Fibroblast of skin of scalp (primary cell): ENCODE measurements at places on chromosomes 13 and 19.

- no peak for DNase-seq
These were observed 61.3 kb downstream of the SLC7A9 start for GRCh38 chr19:32808236-32808635.

DNA sequence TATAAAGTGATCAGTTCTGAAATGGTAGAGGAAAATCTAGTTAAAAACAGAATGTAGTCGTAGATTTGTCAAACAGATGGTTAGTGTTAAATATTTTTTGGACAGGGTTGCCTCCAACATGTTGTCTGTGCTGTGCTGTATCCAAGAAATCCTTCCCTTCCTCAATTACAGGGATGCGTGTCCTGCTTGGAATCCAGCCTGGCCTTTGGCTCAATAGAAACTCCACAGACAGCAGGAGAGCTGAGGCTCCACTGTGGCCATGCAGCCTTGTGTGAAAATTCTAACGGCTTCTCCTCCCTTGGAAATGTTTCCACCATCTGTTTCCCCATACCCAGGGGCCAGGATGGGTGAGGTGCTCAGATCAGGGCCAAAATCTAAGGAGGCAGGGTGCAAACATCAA lies 67.7 kb upstream of the USP29 start:
- no peak for DNase-seq

GRCh38 chr13:106710266-106710665 lies 142.3 kb upstream of the ARGLU1 start:
- DNase-seq = no peak

DNA sequence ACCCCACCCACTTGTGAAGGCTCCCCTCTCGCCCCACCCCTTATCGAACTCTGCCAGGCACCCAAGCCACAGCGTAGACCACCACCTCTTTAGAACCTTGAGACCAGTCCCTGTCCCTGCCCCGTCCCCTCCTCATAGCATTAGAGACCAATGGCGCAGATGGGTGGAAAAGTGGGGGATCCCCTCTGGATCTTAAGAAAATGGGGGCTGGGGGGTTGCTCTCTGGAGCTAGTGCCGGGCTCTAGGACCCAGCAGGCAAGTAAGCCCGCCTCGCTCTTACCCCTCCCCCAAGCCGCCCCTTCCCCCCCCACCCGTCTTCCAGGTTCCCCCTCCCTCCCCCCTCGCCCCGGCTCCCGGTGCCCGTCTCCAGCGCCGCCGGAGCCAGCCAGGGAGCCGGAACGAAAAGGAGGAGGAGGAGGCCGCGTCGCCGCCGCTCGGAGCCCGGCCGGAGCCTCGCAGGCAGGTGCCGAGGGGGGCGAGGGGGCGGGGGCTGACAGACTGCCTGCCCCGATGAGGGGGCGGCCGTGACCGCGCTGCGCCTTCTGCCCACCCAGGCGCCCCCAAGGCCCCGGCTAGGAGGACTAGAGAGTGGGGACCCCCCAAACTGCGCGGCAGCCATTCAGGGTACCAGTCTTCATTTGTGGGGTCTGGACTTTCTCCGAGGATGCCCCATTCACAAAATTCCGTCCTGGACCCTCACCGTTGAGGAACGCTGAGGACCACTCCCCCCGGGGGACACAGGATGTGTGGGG lies at the start of gene SPRED3:
Gene SPRED3 (plus strand): TSS at position 349 of the 752 bp plus-strand sequence. CDS start 1,606 bp downstream, outside the sequence.
- DNase-seq = peak; percentile 65

DNA sequence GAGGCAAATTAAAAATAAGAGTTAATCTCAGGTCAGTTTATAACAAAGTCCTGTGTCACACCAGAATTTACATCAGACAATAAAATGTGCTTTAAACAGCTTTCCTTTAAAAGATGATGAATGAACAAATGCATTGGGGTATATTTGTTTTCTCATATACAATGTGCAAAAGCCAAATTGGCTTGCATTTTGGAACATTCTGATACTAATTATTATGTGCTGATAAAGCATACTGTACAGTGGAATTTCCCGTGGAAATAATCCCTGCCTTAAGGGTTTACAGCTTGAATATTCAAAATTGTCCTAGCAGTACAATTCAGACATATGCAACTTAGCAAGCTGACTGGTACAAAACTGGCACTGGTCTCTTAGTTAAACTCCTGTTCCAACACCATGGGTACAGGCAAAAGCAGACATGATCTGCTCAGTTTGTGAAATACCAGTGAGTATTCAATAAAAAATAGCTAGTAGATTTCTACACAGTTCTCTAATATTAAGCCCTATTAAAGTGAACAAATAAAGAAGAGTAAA lies 373.4 kb downstream of the SLITRK1 start:
- no peak for DNase-seq

DNA sequence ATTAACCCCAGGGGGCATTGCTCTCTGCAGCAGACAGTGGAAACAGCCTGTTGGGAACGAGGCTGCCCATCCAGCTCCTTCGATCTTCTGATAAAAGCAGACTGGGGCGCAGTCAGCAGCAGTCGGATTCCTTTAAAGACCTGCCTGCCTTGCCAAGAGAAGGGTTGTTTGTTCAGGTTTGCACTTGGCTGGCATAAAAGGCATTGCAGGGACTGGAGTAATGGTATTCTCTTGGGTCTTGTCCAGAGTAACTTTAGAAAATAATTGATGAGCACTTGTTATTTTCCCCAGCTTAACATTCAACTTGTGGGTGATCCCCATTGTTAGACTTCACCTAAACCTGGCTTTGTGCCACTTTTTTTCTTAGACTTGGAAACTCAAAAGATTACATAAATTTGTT lies 67.3 kb upstream of the SLC10A2 start:
- no peak for DNase-seq
